Adrenal gland (tissue), 19 donors: ENCODE measurements at places on chromosomes 4 and X. TPM values are rescaled to one million over a fixed set of nuclear protein-coding genes. Genes with fewer than 3 reads are reported as not detected.

Gene FGG
- polyA plus RNA-seq = 3.1 TPM

Gene GPRASP1
- polyA plus RNA-seq = 15.0 TPM

Gene PPBP
- polyA plus RNA-seq = not detected

Gene MSX1
- 4.6 TPM for polyA plus RNA-seq
